ENCODE measurements at places on chromosomes 16 and 17.
A peak's percentile ranks its signal among the peaks of the same experiment; 100 is the strongest.

DNA sequence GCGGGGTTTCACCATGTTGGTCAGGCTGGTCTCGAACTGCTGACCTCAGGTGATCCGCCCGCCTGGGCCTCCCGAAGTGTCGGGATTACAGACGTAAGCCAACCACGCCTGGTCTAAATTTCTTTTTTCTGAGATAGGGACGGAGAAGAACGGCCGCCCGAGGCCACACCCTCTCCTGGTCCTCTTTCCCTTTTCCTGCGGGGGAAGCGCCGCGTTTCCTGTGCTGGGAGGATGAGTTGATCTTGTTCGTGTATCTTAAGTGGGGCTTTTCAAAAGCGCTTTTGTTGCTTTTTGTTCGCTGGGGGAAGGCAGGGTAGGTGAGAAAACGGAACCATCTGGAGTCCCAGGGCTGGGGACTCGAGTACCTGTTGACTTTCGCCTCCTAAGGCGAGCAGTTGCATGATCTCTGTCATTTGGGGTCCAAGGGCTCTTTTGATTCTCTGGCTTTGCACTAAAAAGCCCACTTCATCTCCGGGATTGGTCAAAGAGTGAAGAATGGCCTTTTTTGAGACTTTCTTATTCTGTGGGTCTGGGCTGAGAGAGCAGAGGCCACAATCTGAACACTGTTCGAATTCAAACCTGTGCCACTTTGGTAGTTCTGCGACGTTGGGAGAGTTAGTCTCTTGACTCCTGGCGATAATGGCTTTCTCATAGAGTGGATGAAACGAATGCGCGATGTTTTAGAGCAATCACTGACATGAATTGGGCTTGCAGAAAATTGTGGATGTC, 1.3 kb downstream of the FUS start:
- DNase-seq = no peak

- DNase-seq = no peak
Measured at GRCh38 chr16:56667581-56668571, at the start of gene MT1G. MT1G (minus strand) TSS chr16:56668065; CDS start chr16:56667993, 72 bp downstream.

GRCh38 chr16:73054813-73055482, 7.0 kb upstream of the ZFHX3 start:
- DNase-seq = no peak

DNA sequence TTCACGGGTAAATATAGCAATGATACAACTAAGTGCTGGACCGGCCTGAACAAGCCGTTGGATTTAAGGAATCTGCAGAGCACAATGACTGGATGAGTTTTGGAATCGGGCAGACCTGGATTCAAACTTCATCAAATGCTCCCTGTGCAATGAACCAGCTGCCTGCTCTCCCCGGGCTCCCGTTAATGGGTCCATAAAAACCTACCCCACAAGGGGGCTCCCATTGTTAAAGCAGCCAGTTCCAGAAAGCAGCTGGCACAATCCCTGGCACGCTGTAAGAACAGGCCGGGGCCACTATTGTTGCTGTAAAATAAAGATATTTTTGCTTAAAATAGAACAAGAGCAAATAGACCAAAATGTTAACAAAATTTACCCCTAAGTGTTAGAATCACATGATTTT, 131.9 kb downstream of the C16orf95 start:
- no peak for DNase-seq

DNA sequence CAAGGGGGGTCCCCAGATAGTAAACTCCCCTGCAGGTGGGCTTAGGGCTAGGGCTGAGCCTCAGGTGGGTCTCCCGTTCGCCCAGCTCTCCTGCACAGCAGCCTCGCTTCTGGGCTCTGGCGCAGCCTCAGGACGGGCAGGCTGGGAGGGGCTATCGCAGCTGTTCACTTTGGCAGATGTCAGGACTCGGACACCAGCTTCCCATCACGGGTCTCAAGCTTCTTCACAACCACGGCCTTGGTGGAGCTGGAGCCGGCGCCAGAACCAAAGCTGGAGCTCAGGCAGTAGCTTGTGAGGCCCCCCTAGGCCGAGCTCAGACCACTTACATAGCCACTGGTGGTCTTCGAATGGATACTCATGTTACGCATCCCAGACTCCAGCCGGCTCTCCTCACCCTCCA, 26.0 kb downstream of the CLEC3A start:
- no peak for DNase-seq

DNA sequence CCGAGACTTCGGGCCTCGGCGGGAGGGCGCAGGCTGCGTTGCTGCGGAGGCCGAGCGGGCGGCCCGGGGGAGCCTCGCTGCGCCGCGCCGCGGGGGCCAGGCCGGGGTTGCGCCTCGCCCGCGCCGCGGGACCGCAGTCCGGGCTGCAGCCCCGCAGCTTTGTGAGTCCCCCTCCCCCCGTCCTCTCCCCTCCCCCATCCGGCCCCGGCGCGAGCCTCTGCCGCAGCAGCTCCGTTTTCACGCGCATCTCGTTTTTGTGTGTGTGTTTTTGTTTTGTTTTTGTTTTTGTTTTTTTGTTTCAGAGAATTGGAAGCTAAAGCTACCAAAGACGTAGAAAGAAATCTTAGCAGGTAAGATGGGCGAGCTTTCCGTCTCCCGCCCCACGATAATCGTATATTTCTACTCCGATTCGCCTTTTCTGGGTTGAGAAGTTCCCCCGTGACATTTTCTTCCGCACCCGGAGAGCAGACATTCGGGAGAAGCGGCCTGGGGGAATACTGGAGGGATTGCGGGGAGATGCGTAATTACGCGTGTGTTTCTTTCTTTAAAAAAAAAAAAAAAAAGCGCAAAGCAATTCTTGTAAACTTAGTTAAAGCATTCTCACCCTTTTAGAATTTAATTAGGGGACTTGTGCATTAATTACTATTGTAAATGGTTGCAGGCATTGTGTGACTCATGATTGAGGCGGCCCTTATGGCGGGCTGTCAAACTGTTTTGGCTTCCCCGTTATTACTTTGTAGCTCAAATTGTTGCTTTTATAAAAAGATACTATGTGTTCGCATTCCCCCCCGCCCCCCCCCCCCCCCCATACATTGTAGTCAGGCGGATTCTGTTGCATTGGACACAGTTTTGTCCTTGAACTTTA, 732 bp downstream of the TNRC6A start:
- peak; percentile 63 for DNase-seq

- DNase-seq = no peak
Measured at GRCh38 chr17:28189667-28190066, 129.3 kb upstream of the TMEM97 start.

DNA sequence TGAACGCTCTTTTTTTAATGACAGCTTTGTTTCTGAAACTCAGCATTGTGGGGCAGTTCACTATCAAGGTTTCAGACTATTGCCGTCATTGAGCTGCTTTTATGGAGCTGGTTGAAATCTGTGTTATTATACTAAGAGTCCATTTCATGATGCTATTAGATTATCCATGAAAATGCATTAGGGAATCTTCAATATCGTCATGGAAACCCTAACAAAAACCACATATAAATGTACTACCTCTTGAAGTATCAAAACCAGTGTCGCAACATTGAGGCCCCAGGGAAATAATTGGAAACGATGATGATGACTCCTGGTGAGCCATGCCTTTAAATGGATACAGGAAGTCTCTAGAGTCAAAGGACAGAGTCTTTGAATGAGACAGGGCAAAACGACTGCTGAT, 231.6 kb upstream of the CPHXL start:
- no peak for DNase-seq

DNA sequence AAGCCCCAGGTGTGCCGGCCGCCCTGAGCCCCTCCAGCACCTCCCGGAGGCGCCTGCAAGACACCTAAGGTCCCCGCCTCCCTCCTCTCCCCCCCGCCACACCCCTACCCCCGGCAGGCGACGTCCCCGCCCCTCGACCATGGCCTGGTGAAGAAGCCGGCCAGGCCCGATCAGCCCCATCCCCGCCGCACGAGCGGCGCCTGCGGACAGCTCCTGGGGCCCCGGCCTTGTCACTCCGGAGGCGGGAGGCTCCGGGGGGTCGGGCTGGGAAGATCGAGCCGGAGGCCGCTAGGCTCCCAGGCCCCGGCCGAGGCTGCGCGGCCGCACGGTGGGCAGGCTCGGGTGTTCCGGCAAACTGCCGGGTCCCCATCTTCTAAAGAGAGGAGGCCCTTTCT, 405 bp upstream of the ACE start:
- DNase-seq = no peak

DNA sequence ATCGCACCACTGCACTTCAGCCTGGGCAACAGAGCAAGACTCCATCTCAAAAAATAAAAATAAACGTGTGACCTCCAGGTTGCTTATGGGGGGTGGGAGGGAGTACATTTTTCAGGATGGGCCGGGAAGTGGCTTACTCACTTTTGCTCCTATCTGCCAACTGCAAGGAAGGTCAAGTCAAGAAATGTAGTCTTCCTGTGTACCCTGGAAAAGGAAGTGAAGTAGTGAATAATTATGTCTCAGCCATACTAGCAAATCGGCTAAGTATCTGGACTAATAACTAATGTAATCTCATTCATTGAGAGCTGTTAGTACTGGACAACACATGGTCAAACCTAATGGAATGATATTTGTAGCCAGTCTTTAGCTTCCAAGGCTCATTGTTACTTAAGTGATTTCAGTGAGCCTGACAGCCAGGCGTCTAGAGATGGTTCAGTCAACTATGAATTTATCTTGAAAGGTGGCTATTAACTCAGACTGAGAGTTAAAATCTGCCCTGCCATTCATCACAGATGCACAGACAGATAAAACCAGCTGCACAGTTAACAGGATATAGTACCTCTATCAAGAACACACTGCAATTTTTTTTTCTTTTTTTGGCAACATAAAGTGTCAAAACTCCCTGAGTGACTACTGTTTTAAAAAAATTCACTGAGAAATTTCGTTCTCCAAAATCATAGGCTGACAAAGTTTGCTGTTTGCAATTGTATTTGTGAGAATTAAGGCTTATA, 3.7 kb upstream of the TACO1 start:
- DNase-seq = no peak

GRCh38 chr16:81384006-81384405, 60.6 kb upstream of the CMIP start:
- DNase-seq = peak; percentile 16

- DNase-seq = no peak
Measured at GRCh38 chr17:71163813-71164122, 957.1 kb upstream of the SOX9 start.

GRCh38 chr17:78343187-78343542, 16.7 kb downstream of the SOCS3 start:
- peak; percentile 49 for DNase-seq

DNA sequence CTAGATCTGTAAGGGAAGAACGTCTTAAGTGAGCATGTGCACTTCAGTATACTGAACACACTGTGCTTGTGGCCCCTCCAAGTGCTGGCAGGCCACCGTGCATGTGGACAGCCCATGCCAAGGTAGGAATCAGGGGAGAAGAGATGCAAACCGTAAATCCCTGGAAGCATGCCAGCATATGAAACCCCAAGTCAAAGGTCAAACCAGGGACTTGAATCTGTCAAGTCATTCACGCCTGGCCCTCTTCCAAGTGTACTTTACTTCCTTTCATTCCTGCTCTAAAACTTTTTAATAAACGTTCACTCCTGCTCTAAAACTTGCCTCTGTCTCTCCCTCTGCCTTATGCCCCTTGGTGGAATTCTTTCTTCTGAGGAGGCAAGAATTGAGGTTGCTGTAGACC, 2.8 kb upstream of the ATXN2L start:
- DNase-seq = no peak

DNA sequence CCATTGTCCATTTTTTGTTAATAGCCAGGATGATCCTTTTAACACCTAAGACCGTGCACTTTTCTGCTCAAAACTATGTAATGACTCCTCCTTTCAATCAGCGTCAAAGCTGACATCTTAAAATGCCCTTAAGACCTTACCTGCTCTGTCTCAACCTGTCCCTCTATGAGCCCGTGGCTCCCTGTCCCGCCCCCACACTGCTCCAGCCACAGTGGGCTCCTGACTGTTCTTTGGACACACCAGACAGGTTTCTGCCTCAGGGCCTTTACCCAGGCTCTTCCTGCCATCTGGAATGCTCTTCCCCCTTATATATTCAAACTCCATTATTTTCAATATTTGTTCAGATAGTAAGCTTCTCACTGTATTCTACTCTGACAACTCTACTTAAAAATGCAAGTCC, 14.1 kb downstream of the CDRT15 start:
- DNase-seq = no peak

- no peak for DNase-seq
Measured at GRCh38 chr16:65751622-65752521, 614.6 kb upstream of the CDH5 start.

- DNase-seq = no peak
Measured at GRCh38 chr17:410543-411401, 58.2 kb upstream of the RPH3AL start.

- DNase-seq = no peak
Measured at GRCh38 chr16:48444574-48444973, 59.4 kb upstream of the SIAH1 start.

DNA sequence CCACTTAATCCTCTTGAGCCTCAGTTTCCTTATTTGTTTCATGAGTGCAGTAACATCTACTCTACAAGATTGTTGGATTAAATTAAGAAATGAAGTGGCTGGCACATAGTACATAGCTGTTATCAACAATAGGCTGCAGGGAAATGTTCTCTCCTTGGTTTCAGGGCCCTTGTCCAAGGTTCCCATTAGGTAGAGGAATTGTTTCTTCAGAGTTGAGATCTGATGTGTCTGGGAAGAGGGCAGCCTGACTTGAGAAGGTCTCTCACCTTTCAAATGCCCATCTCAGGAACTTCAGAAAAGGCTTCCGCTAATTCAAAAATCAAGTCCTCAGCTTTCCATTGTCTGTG, 87.6 kb downstream of the RAB11FIP4 start:
- DNase-seq = no peak

GRCh38 chr17:46108550-46109110, 84.6 kb downstream of the KANSL1 start:
- DNase-seq = no peak

DNA sequence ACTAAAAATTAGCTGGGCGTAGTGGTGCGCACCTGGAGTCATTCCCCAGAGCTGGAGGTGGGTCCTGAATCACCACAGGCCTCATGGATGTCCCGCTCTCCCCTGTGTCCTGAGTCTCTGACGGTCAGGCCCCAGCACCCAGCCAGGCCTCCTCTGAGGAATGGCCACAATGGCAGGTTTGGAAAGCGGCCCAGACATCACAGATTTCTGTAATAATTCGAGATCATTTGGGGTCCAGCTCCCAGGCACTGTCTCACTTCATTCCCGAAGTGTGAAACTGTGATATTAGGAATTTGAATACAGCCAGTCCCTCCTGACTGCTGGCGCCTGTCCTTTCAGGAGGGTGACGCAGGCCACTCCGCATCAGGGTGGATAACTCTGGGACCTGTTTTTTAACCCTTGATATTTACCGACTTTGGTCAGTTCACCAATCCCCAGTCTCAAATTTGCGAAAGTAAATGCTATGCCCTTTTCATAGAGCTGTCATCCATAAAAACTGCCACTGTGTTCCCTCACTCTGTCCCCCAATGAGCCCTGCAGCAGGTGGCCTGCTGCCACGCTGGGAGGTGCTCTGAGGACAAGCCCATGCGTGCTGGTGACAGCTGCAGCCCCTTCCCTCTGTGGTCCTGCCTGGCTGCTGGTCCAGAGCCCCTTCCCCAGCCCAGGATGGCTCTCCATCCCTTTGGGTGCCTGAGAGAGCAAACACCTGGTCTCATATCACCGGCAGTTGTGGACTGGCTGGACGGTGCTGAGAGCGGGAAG, 28.3 kb upstream of the RPTOR start:
- DNase-seq = no peak

GRCh38 chr16:30532285-30533145, 2.1 kb downstream of the ZNF747 start:
- no peak for DNase-seq

GRCh38 chr16:48386559-48387312, 1.5 kb upstream of the SIAH1 start:
- DNase-seq = no peak

GRCh38 chr16:21626659-21627277, 25.6 kb downstream of the IGSF6 start:
- DNase-seq = peak; percentile 58

- DNase-seq = peak; percentile 47
Measured at GRCh38 chr17:8649157-8650118, 18.9 kb upstream of the MYH10 start.
